ENCODE measurements at places on chromosomes 5 and 9. TPM values are rescaled to one million over a fixed set of nuclear protein-coding genes. Genes with fewer than 3 reads are reported as not detected.

- no peak for DNase-seq
These were observed 70.9 kb downstream of the SPRY4 start for GRCh38 chr5:142253938-142254337.

DNA sequence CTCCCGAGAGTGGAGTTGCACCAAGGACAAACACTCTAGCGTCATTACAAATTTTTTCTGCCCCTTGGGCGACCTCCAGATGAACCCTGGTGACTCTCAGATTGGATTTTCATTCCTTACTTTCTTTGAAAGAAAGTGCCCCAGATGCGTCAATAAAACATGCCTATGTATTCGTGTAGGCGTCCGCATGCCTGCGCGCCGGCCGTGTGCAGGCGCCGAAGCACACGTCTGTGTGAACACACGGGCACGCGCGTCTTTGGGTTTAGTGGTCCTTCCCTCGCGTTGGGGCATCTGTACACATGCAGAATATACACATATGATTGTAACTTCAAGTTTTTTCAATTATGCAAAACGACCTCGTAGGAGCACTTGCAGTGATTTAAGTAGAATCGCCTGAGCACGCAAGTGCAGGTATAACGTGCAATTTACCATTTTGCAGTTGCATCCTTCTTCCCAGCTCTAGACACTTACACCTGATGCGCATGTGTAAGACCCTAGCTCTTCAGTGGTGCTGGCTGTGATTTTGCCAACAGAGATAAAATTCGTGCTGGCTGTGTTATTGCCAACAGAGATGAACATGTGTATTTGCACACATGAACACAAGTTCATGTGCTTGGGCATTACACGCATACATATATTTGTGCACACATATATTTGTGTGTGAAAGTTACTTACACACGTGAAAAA, 1.9 kb upstream of the LHX2 start:
- DNase-seq, result no peak

DNA sequence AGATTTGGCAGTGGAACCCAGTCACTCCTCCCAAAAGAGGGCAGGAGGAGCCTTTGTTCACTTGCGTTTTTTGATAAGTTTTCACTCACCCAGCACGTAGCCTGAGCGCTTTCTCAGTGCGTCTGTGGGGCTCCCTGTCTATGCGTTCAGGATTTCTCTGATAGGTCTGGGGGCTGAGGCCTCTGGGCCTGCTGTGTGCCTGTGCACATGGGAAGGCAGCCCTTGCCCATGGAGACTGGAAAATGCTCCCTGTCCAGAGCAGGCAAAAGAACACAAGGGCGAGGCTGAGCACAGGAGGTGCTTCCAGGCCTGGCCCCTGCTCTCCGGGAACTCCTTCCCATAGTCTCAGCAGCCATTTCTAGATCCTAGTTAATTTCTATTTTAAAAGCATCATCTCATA, 249.9 kb downstream of the FSTL4 start:
- peak; percentile 31 for DNase-seq

DNA sequence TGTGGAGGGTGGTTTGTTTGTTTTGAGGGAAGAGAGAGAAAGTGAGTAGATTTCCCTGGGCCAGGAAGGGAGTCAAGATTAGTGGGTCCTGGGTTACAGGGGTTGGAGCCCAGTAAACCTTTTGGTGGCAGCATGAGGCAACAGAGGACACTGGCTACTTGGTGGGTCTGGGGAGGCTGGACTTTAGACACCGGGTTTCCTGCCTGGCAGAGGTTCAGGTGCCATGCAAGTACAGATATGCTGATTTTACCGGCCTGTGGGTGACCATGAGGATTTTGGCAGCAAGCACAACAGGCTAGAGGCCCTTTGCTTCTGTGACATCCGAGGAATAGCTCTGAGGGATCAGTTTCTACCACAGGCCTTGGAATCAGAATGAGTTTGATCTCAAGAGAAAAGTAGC, 18.9 kb downstream of the MAST4 start:
- no peak for DNase-seq

DNA sequence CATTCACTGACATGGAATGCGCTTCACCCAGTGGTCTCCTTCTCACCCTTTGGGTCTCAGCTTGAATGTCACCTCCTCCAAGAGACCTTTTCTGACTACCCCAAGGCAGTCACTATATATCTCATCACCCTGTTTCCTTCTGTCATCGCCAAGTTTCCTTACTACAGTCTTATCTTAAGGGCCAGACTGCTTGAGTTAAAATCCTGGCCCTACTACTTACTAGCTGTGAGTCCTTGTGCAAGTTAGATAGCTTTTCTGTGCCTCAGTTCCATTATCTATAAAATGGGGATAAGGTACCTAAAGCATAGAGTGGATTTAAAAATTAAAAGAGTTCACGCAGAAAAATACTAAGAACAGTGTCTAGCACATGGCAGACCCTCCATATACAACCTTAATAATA, 132.4 kb downstream of the GABBR2 start:
- no peak for DNase-seq

COL23A1 gene
- 13.6 TPM for total RNA-seq

DNA sequence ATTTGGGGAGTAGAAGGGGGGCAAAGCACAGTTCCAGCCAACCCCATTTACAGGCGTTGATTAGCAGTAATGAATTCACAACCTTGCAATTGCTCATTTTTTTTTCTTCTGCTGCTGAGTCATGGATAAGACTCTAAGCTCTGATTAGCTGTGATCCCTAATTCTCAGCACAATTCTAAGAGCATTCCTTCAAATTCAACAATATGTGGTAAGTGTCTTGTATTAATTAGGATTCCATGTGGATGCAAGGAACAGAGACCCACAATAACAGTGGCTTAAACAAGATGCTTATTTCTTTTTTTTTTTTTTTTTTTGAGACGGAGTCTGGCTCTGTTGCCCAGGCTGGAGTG, 133.4 kb downstream of the PALM2AKAP2 start:
- DNase-seq, result no peak

GRM6 gene
- total RNA-seq, result not detected

DNA sequence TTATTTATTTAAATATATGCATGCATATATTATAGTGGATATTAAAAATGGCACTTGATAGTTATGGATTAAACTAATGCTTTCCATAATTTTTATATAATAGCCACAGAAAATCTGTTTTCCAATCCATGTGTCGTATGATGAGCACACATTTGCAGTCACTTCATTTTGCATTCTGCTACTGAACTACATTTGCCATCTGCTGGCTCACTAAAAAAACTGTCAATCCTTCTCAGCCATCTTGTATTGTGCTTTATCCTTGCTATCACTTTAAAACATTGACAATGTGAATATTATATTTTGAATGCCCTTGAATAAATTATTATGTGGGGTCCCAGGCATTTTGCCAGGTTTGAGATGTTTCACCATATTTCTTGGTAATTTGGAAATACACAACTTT, 586.6 kb downstream of the DNAH5 start:
- DNase-seq, result no peak

CDH18 gene
- 3.7 TPM for total RNA-seq

MYMK gene
- not detected for total RNA-seq

ZNF883 gene
- 8.6 TPM for total RNA-seq

DNA sequence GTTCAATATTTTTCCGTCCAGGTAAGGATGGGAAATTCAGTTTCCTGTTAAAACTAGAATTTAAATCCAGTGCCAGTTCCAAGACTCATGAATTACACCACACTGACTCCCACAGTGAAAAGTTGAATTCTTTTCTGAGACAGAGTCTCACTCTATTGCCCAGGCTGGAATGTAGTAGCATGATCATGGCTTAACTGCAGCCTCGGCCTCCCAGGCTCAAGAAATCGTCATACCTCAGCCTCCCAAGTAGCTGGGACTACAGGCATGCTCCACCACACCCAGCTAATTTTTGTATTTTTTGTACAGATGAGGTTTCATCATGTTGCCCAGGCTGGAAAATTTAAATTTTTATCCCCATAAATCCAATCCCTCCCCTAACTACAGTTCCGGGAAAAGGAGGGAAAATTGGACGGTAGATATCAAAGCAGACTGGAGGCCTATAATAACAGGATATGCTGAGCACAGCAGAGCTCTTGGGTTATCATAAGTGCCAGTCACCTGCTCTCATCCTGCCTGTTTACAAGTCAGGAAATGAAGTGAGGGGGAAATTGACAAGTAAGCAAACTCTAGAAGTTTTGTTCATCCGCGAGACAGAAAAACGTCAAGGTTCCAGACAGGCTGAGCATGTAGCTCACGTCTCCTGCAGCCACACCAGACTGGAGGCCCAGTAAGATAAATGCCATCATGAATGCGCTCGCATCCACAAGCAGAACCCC, 105.7 kb downstream of the UGCG start:
- DNase-seq, result no peak

DNA sequence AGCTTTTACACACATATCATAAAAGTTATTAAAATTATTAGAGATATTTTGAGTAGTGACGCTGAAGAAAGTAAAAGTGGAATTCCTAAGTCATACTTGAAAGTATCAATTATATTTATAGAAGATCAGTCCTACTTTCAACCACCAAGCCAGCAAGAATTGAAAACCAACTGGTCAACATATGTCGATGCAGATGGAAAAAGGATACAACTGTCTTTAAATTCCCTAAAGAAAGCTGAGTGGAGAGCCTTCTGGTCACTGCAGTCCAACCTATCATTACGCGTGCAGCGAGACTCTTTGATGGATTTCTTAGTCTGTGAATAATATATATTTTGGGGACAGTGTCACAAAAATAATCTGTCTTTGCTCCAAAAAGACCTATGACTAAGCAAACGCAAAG, 15.3 kb downstream of the MEF2C start:
- no peak for DNase-seq

All from mesothelial cell of epicardium (in vitro differentiated cells).